Urinary bladder (tissue), 4 donors: ENCODE measurements at places on chromosomes 1 and 21. TPM values are rescaled to one million over a fixed set of nuclear protein-coding genes. Genes with fewer than 3 reads are reported as not detected.

DNA sequence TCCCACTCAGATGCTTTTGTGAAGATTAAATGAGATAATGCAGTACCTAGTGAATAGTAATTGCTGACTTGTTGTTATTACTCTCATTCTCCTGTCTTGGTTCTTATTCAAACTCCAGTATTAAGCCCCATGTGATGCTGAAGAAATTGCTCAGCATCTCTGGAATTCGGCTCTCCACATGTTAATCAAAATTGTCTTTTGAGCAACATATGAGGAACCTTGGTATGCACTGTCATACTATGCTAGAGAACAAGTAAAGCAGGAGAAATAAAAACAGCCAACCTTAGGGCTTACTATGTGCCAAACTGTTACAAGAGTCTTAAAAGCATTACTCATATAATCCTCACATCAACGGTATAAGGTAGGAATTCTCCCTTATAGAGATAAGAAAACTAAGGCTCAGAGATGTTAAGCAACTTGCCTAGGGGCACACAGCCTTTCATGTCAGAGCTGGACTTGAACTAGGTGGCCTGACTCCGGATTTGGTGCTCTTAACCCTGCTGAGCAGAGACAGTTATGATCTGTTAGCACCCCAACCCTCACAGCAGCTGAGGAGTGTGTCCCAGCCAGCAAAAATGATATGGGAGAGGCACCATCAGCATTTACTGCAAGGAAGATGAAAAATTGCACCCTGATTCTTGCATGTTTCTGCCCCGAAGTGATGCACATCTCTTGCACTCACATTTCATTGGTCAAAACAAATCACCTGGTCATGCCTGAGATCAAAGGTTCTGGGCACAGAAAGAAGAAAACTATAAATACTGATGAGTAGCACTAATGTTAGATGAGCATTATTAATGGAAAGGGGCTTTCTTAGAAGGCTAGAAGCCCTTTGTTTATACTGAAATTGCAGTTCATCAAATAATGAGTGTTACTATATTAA lies 102.3 kb downstream of the OMA1 start:
- no peak for DNase-seq

- DNase-seq = no peak
Measured at GRCh38 chr1:4797016-4797410, 142.6 kb downstream of the AJAP1 start.

DNA sequence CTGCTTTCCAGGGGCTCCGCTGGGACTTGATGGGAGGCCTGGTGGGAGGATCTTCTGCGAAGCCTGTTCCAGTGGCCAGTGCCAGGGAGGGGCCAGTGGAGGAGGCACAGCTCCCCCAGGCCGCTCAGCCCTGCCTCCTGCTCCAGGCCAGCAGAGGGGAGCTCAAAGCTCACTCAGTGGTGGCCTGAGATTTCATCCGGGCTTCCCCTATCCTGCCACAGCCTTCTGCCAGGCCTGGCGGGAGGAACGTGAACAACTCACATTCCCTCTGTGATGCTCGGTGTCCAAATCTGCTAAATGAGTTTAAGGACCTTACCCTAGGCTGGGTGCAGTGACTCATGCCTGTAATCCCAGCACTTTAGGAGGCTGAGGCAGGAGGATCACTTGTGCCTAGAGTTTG lies 3.3 kb downstream of the CLCNKB start:
- no peak for DNase-seq

DNA sequence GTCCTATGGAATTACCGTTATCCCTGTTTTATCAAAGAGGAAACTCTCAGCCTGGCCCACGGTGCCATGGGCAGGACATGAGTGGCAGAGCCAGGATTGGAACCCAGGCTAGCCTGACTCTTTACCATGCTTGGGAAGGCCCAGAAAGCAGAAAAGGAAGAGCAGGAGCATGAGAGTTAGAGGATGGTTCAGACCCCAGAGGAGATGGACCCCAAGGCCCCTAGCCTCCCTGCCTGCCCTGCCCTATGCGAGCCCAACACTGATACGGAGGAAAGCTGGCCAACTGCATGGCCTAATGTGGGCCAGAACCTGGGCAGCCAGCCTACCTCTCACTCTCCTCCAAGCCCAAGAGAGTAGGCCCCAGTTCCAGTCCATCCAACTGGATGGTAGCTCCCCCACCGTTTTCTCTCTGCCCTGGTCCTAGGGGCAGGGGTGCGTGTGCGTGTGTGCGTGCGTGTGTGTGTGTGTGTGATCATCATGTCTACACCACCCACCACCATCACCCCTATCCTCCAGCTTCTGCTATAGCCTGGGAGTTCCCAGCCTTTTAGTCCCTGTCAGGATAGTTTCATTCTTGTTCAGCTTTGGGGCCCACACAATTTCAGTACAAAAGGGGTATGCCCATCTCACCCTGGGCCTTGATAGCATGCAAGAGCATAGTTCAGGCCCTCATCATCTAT lies 15.4 kb upstream of the MEX3A start:
- DNase-seq = no peak

- no peak for DNase-seq
Measured at GRCh38 chr21:33302796-33303195, 22.0 kb upstream of the IFNAR1 start.

GRCh38 chr1:66211521-66211920 lies 322.4 kb upstream of the SGIP1 start:
- no peak for DNase-seq

DNA sequence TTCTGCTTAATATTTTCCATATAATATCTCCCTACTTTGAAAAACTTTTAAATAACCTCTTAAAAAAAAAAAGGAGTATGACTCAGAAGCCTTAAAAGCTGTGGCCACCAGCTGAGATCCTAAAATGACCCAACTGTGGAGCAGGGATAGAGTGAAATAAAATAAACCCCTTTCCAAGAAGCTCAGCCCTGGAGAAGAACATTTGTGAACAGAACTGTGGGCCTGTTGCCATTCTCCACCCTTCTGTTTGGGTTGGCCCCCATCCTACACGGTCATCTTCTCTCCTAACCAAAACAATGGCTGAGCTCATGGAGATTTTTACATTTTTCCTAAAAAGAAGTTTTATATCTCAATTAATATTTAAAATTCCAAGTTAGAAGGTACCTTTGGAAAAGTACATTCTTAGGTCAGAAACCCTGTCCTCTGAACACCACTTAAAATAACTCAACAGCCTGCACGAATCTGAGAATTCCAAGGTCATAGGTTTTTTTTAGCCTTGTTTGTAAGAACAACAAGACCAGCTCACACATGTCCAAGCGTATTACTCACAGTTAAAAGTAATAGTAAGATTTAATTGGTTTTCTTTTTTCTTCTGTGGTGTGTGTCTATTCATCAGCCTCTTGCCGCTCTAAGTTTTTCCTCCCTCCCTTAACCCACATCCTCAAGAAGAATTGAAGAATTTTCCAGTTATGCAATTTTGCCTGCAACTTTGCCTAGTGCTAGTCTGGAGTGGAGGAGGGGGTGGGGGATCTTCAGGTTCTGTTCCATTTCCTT lies 107.7 kb upstream of the ERRFI1 start:
- peak; percentile 39 for DNase-seq

GRCh38 chr1:61352845-61353435 lies 270.6 kb downstream of the NFIA start:
- DNase-seq = no peak

The EDARADD gene
- polyA plus RNA-seq = 2.8 TPM

- DNase-seq = no peak
Measured at GRCh38 chr1:113248494-113248893, 141.8 kb upstream of the MAGI3 start.

GRCh38 chr1:162038624-162039023 lies 15.0 kb upstream of the OLFML2B start:
- no peak for DNase-seq

- no peak for DNase-seq
Measured at GRCh38 chr1:163258181-163258580, 55.5 kb upstream of the RGS5 start.

GRCh38 chr1:198465201-198466144 lies 75.0 kb downstream of the ATP6V1G3 start:
- DNase-seq = peak; percentile 21

DNA sequence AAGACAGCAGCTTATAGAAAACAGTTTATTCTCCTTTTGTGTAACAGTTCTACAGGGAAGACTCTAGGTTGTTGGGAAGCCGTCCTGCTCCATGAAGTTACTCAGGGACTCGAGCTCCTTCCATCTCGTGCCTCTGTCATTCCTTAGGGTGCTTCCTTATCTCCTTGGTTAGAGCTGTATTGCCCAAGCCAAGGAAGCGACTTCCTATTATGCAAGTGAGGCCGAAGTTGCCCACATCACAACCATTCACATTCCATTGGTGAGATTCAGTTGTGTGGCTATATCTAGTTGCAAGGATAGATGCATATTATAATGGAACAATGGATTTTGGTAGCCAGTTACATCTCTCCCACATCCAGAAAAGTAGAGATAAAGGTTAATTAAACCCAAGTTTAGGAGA lies 9.0 kb downstream of the GSTM5 start:
- no peak for DNase-seq

GRCh38 chr1:186806477-186806876 lies 22.3 kb upstream of the PLA2G4A start:
- no peak for DNase-seq

The RNU1-4 gene
- polyA plus RNA-seq = not detected
